ENCODE measurements at places on chromosomes 5 and 9.

- DNase-seq, result no peak
Observed at GRCh38 chr5:142872795-142873194, 102.6 kb downstream of the ARHGAP26 start.

DNA sequence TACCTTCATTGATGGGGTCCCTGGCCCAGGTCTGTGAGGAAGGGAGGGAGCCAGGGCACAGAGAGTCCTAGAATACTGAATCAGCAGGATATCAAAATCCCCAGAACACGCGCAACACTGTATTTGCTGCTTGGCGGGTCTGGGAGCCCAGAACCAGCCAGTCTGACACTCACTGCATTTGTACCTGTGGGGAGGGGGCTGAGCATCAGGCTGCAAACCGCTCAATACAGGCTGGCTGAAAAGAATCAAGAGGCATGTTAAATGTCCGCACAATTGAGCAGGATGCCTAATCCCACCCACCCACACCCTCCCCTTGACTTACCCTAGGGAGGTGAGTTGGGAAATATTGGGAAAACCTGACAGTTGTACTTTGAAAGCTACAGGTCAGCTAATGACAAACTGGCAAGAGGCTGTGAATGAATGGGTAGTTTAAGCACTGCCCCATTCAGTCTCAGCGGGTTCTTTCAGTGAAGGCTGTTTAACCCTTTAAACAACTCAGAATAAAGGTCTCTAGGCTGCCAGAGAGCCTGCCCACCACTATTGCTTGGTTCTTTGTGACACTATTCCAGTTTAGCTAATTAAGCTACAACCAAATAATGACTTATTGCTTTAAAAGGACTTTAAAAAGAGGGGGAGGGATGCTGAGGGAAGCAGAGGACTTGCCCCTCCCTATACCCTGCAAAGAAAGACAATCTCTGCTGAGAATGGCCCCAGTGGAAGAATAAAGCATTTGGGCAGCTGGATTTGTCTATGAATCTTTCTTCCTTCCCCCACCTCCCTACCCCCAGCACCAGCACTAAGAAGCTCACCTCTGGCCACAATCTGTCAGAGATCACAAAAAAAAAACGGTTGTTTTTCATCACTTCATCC is 5.0 kb downstream of the SPRY4 start:
- DNase-seq, result no peak

GRCh38 chr5:139133282-139133681 is 64.9 kb downstream of the SIL1 start:
- DNase-seq, result no peak

GRCh38 chr9:121609822-121610637 is 41.4 kb upstream of the DAB2IP start:
- peak; percentile 75 for DNase-seq

Measured in hepatocyte (in vitro differentiated cells).